Stimulated activated CD8-positive, alpha-beta memory T cell treated with anti-CD3 and anti-CD28 coated beads, Interleukin-4, amount 100 ng/mL, for 48 hours (primary cell): ENCODE measurements at places on chromosomes 2 and 18.
A peak's percentile ranks its signal among the peaks of the same experiment; 100 is the strongest.

DNA sequence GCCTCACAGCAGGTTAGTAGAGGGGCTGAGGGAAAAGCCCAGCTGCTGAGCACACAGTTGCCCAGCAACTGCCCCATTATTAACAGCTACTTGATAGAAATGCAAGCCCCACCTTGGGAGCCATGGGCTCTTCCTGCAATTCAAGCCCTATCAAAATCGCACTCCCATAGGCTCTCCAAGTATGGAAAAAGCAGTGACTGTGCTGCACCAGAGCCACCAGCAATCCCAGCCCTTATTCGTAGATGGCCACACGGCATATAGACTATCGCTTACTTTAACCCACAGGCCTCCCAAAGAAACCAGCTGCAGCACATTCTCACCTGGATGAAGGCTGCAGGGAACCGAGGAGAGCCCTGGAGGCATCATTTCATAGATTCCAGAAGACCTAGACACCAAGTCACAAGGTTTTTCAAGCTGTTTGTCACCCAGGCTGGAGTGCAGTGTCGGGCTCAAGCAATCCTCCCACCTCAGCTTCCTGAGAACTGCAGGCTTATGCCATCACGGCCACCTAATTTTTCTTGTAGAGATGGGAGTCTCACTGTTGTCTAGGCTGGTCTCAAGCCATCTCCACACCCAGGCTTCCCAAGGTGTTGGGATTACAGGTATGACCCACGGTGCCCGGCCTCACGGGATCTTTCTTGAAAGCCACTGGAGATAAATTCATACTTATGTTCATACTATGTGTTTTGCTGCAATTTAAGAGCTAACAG, 11.3 kb downstream of the NCL start:
- peak; percentile 44 for DNase-seq

- no peak for DNase-seq
Observed at GRCh38 chr2:114049826-114050225, 159.9 kb downstream of the ACTR3 start.

GRCh38 chr2:149018981-149019380, 19.5 kb upstream of the LYPD6B start:
- DNase-seq, result no peak

GRCh38 chr2:29606104-29607037, 315.0 kb downstream of the ALK start:
- DNase-seq, result no peak
